ENCODE measurements at places on chromosomes 2 and 18. TPM values are rescaled to one million over a fixed set of nuclear protein-coding genes. Genes with fewer than 3 reads are reported as not detected.

DNA sequence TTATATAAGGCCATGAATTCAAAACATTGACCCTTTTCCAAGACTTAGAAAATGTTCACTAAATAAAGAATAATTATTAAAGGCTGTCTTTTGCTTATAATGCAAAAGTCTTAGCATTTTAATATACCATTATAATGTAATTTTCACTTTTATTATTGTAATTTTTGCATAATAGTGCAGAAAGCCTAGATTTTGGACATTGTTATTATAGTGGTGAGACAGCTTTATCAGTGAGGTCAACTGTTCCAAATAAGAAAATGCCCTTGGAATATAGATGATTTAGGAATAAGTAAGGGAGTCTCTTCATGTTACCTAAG is 56.6 kb downstream of the ATIC start:
- H3K36me3 ChIP-seq, result peaks cover 17% of the 10 kb centered on the region
- no peaks in the 10 kb centered on the region for H3K4me1 ChIP-seq
- H3K27ac ChIP-seq, result no peak overlapping the region
- H3K4me3 ChIP-seq, result no peak overlapping the region
- no peak for DNase-seq

DNA sequence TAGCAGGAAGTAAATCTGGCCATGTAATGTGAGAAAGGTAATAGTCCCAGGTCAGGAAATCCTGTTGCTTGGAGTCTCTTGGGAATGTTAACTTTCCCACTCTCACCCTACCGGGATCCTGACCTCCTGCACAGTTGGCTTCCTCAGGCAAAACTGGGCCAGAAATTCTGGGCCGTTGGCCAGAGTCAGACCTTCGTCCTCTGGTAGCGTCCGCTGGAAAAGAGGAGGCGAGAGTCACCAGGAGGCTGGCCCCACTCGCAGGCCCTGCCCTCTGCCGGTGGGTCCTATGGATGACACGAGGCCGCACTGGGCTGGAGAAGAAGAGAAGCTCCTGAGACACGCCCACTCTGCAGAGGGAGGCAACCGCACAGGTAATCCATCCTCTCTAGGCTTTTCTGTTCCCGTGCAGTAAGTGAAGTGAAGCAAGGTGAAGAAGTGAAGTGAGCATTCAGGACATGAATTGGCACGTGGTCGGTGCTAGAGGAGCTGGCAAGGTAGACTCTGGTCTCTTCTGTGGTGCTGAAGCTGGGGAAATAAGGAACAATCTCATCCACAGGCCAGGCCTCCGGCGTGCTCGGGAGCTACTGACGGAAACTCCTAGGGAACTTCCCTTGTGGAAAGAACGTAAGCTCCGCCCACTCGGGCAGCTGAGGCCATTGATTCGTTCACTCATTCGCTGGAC is 182.7 kb upstream of the GLI2 start:
- no peak overlapping the region for H3K4me3 ChIP-seq
- no peaks in the 10 kb centered on the region for H3K36me3 ChIP-seq
- no peak overlapping the region for H3K27ac ChIP-seq
- H3K4me1 ChIP-seq, result peaks cover 16% of the 10 kb centered on the region
- no peaks in the 10 kb centered on the region for H3K27me3 ChIP-seq

GRCh38 chr2:82964341-82964740 is 1494.7 kb downstream of the SUCLG1 start:
- H3K27ac ChIP-seq, result no peak overlapping the region
- no peak overlapping the region for H3K4me3 ChIP-seq
- H3K27me3 ChIP-seq, result no peaks in the 10 kb centered on the region
- DNase-seq, result no peak
- H3K4me1 ChIP-seq, result no peaks in the 10 kb centered on the region

- H3K27me3 ChIP-seq, result no peaks in the 10 kb centered on the region
- no peaks in the 10 kb centered on the region for H3K36me3 ChIP-seq
- no peaks in the 10 kb centered on the region for H3K4me1 ChIP-seq
- no peak overlapping the region for H3K27ac ChIP-seq
- no peak overlapping the region for H3K4me3 ChIP-seq
Measured at GRCh38 chr2:109597283-109597682, 16.5 kb downstream of the SEPTIN10 start.

Gene IL36RN
- 0.63 TPM for total RNA-seq

DNA sequence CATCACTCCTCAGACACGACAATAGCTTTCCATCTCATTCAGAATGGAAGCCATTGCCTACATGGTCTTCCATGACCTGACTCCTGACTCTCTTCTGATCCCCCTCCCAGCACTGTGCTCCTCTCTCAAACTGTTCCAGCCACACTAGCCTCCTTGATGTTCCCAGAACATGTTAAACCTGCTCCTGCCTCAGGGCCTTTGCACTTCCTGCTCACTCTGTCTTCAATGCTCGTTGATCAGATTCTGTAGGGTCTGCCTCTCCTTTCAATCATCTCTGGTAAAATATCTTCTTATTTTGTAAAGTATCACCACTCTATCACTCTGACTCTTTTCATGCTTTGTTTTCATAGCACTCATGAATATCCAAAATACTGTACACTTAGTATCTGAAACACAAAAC is 84.9 kb downstream of the SESTD1 start:
- DNase-seq, result no peak
- no peaks in the 10 kb centered on the region for H3K27me3 ChIP-seq
- no peaks in the 10 kb centered on the region for H3K36me3 ChIP-seq
- H3K4me3 ChIP-seq, result no peak overlapping the region

Gene PAX8
- 0.20 TPM for total RNA-seq

DNA sequence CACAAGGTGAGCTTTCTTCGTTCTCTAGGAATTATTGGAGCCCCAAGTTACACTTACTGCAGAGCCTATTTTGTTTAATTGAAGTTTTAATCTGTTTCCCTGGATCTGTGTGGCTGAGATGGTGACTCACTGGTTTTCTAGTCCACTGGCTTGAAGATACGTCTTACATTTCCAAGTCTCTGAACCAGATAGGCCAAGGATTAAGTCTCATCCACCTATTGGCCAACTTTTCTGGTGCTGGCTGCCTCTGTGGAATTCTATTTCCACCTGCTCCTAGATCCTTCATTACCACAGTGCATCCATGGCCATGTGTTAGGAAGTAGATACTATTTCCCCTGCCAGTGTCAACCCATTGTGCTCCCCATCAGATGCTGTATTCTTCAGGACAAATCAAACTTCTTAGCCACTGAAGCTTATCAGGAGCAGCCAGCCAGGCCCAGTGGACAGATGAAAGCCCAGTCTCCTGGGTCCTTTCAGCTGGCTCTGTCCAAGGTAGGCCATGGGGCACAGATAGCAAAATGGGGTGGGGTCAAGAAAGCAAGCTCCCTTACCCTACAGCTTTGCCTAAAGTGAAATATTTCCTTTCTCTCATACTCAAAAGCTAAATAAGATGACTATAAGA is 198.8 kb upstream of the TCF4 start:
- H3K36me3 ChIP-seq, result no peaks in the 10 kb centered on the region
- no peak overlapping the region for H3K27ac ChIP-seq

GRCh38 chr2:241126201-241126611 is 23.1 kb downstream of the PASK start:
- H3K4me3 ChIP-seq, result no peak overlapping the region
- no peak for DNase-seq
- no peaks in the 10 kb centered on the region for H3K27me3 ChIP-seq
- H3K36me3 ChIP-seq, result no peaks in the 10 kb centered on the region

Gene IGFBP5
- 232 TPM for total RNA-seq

DNA sequence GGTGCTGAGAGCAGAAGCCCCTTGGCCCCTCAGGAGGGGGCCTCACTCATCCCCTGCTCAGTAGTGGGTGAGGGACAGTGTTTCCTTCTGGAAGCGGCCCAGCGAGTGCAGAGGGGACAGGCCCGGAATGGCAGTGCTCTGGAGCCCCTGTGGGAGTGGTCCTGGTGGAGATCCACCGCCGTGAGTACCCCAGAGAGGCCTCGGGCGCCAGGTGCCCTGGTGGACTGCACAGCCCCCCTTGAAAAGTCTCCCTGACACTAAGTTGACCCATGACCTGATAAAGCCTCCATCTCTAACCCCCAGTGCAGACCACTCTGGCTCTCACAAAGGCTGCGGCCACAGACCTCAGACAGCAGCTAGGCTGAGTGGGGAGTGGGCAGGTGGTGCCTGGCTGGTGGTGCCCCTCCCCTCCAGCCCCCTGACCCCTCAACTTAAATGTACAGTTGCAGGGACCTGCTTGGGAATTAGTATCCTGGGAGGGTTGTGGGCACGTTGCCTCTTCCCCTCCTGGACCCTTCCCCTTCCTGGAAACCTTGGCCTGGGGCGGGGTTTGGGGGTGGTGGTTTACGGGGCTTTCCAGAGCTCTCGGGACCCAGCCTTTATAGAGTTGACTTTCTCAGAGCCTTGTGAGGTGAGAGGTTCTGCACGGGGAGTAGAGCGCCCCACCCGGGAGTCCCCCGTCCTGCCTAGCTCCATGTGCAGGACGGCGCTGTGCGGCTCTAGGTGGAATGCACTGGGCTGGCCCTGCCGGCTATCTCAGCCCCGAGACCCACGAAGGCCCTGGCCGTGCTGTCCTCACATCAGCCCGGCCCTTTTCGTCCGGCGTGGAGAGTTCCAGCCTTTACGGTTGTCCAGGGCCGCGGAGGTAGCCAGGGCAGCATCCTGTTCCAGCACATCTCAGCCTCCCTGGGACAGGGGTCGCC is 62.7 kb downstream of the RTP5 start:
- no peak for DNase-seq
- H3K27ac ChIP-seq, result peak overlapping the region; percentile 61
- H3K27me3 ChIP-seq, result no peaks in the 10 kb centered on the region
- H3K4me3 ChIP-seq, result no peak overlapping the region

GRCh38 chr2:43605079-43605655 is 9.3 kb upstream of the THADA start:
- peak; percentile 76 for DNase-seq
- H3K4me1 ChIP-seq, result no peaks in the 10 kb centered on the region
- H3K4me3 ChIP-seq, result no peak overlapping the region
- H3K27ac ChIP-seq, result no peak overlapping the region
- H3K27me3 ChIP-seq, result no peaks in the 10 kb centered on the region

GRCh38 chr18:32848826-32849225 is 76.0 kb upstream of the KLHL14 start:
- H3K4me3 ChIP-seq, result no peak overlapping the region
- no peak for DNase-seq
- no peaks in the 10 kb centered on the region for H3K4me1 ChIP-seq
- no peaks in the 10 kb centered on the region for H3K36me3 ChIP-seq
- H3K27ac ChIP-seq, result no peak overlapping the region
- H3K27me3 ChIP-seq, result no peaks in the 10 kb centered on the region

- no peak for DNase-seq
- H3K4me3 ChIP-seq, result no peak overlapping the region
- H3K27me3 ChIP-seq, result no peaks in the 10 kb centered on the region
- no peaks in the 10 kb centered on the region for H3K36me3 ChIP-seq
- no peak overlapping the region for H3K27ac ChIP-seq
Measured at GRCh38 chr2:103738606-103739005, 976.8 kb downstream of the TMEM182 start.

Gene SKOR2
- total RNA-seq, result not detected

GRCh38 chr2:118148809-118149208 is 60.5 kb downstream of the INSIG2 start:
- no peak overlapping the region for H3K27ac ChIP-seq
- H3K4me1 ChIP-seq, result peaks cover 8% of the 10 kb centered on the region
- H3K36me3 ChIP-seq, result no peaks in the 10 kb centered on the region
- no peak for DNase-seq
- no peaks in the 10 kb centered on the region for H3K27me3 ChIP-seq
- no peak overlapping the region for H3K4me3 ChIP-seq

Gene ANKRD30BL
- total RNA-seq, result not detected

- no peak for DNase-seq
- no peaks in the 10 kb centered on the region for H3K36me3 ChIP-seq
- H3K4me3 ChIP-seq, result no peak overlapping the region
- H3K4me1 ChIP-seq, result no peaks in the 10 kb centered on the region
Measured at GRCh38 chr2:80515964-80516363, 211.4 kb upstream of the LRRTM1 start.

Gene COBLL1
- total RNA-seq, result 146 TPM

- no peaks in the 10 kb centered on the region for H3K36me3 ChIP-seq
- H3K27me3 ChIP-seq, result no peaks in the 10 kb centered on the region
- H3K4me1 ChIP-seq, result peaks cover 59% of the 10 kb centered on the region
- no peak overlapping the region for H3K4me3 ChIP-seq
- DNase-seq, result peak; percentile 87
Measured at GRCh38 chr2:42974721-42975717, 182.6 kb upstream of the HAAO start.

Gene CD28
- not detected for total RNA-seq

DNA sequence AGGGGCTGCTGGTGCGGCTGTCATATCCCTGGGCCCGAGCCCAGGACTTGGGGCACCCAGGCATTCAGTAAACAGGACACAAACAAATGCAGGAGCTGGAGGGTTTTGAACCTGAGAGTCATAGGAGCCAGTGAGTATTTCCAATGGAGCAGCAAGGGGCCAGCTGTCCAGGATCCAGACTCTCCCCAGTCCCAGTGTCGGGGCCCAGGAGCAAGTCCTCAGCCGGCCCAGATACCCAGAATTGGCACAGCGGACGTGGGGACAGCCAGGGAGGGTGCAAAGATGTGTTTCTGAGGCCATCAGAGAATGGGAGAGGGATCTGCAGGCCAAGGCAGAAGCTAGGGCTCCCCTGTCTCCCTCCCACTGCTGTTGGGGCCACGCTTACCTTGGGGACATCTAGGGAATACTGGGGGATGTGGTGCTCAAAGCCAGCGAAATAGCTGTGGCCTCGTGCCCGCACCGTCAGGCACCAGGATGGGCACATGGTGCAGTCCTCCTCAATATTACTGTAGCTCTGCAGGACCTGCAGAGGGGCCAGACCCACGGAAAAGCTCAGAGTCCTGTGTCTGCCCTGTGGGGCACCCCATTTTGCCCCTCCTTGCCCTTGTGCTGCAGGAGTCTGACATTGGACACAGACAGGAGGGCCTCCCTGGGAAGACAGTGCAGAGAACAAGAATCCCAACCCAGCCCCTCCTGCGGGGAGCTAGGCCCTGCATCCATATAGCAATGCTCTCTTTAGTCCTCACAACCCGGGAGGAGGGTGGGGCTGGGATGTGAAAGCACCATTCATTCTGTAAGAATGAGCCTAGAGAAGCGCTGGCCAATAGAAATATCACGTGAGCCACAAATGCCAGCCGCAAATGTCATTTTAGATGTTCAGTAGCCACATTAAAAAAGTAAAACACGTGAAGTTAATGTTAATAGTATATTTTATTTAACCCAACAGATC is 15.4 kb downstream of the CFAP65 start:
- no peaks in the 10 kb centered on the region for H3K27me3 ChIP-seq
- no peak overlapping the region for H3K27ac ChIP-seq
- DNase-seq, result no peak
- H3K4me1 ChIP-seq, result no peaks in the 10 kb centered on the region
- H3K36me3 ChIP-seq, result no peaks in the 10 kb centered on the region

Gene CIB4
- total RNA-seq, result not detected

GRCh38 chr2:218780046-218780445 is 1.9 kb upstream of the CYP27A1 start:
- no peak for DNase-seq
- peaks cover 26% of the 10 kb centered on the region for H3K4me1 ChIP-seq
- no peaks in the 10 kb centered on the region for H3K36me3 ChIP-seq

GRCh38 chr2:238418196-238418998 is 8.3 kb upstream of the ASB1 start:
- no peaks in the 10 kb centered on the region for H3K27me3 ChIP-seq
- H3K27ac ChIP-seq, result no peak overlapping the region
- no peak for DNase-seq
- H3K4me1 ChIP-seq, result peaks cover 18% of the 10 kb centered on the region

Gene FIGLA
- total RNA-seq, result not detected

Gene ADD2
- total RNA-seq, result 2.4 TPM

GRCh38 chr2:9422321-9423099 is 818 bp downstream of the ITGB1BP1 start:
- no peaks in the 10 kb centered on the region for H3K27me3 ChIP-seq
- no peaks in the 10 kb centered on the region for H3K36me3 ChIP-seq
- peak overlapping the region; percentile 90 for H3K27ac ChIP-seq
- peak; percentile 51 for DNase-seq
- peaks cover 20% of the 10 kb centered on the region for H3K4me1 ChIP-seq

- no peaks in the 10 kb centered on the region for H3K36me3 ChIP-seq
- H3K4me1 ChIP-seq, result no peaks in the 10 kb centered on the region
- no peak overlapping the region for H3K4me3 ChIP-seq
Measured at GRCh38 chr2:58063641-58064040, 17.0 kb downstream of the VRK2 start.
